ENCODE measurements at places on chromosomes 2 and 18. TPM values are rescaled to one million over a fixed set of nuclear protein-coding genes. Genes with fewer than 3 reads are reported as not detected.
A peak's percentile ranks its signal among the peaks of the same experiment; 100 is the strongest.

GRCh38 chr18:12554796-12555388 lies 103.0 kb downstream of the SPIRE1 start:
- no peaks in the 10 kb centered on the region for H3K36me3 ChIP-seq
- no peak for DNase-seq
- no peak overlapping the region for H3K4me3 ChIP-seq
- H3K27ac ChIP-seq, result no peak overlapping the region
- no peaks in the 10 kb centered on the region for H3K27me3 ChIP-seq
- no peaks in the 10 kb centered on the region for H3K4me1 ChIP-seq

DNA sequence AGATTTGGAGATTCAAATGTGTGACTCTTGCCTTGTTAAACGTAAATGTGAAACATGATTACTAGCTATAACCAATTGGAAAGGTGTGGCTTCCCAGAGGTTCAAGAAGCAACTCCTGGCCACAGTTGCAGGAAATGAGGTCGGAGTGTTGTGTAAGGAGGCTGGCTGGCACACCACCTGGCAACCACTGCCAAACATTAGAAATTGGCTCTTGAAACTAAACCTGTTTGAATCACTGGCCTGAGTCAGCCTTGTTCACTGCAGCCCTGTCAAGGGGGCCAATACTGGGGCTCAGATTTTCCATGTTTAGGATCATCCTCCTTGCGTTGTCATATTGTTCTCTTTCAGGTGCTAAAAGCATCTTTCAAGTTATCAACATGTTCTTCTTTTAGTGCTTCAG lies 206.3 kb downstream of the ARL6IP6 start:
- no peak overlapping the region for H3K4me3 ChIP-seq
- no peaks in the 10 kb centered on the region for H3K27me3 ChIP-seq

ITPRIPL1 gene
- 27.8 TPM for total RNA-seq

DNA sequence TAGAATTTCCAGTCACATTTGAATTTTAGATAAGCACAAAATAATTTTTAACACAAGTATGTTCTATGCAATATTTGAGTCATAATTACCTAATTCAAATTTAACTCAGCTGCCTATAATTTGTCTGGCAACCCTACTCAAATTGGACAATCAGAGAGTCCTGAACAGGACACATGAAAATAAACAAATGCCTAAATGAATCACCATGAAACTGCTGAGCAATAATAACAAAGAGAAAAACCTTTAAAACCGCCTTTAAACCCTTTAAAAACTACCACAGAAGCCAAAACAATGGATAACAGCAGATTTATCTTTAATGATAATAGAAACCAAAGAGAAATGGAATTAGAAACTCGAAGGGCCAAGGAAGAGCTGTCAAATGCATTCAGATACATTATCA lies 39.5 kb downstream of the ARL4C start:
- H3K36me3 ChIP-seq, result no peaks in the 10 kb centered on the region
- peaks cover 72% of the 10 kb centered on the region for H3K4me1 ChIP-seq
- DNase-seq, result no peak
- no peaks in the 10 kb centered on the region for H3K27me3 ChIP-seq
- no peak overlapping the region for H3K27ac ChIP-seq
- H3K4me3 ChIP-seq, result no peak overlapping the region

CXCR4 gene
- 2,224 TPM for total RNA-seq

DNA sequence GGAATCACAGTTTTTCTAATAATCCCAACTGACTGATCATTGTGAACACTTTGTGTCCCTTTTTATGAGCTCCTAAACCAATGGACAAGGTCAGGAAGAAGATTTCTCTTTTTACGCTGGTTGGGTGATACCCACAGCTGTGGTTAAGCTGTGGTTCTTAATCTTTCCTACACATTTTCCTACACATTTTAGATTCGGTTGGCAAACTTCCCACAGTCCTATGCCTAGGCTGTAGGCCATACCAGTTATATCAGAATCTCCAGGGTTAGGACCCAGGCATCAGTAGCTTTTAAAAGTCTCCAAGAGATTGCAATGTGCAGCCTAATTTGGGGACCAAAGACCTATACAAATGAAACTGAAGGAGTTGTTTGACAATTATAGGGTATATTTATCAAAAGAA lies 203.0 kb downstream of the SP3 start:
- no peaks in the 10 kb centered on the region for H3K4me1 ChIP-seq
- no peaks in the 10 kb centered on the region for H3K27me3 ChIP-seq
- H3K4me3 ChIP-seq, result no peak overlapping the region
- no peaks in the 10 kb centered on the region for H3K36me3 ChIP-seq
- H3K27ac ChIP-seq, result no peak overlapping the region

EML6 gene
- 0.59 TPM for total RNA-seq

FAM117B gene
- total RNA-seq, result 17.8 TPM

- no peaks in the 10 kb centered on the region for H3K36me3 ChIP-seq
- H3K27me3 ChIP-seq, result no peaks in the 10 kb centered on the region
- H3K4me3 ChIP-seq, result no peak overlapping the region
Measured at GRCh38 chr2:238139196-238140039, 950 bp downstream of the KLHL30 start.

GRCh38 chr18:3453540-3454364 lies 3.8 kb downstream of the TGIF1 start:
- H3K27ac ChIP-seq, result peak overlapping the region; percentile 97
- DNase-seq, result peak; percentile 33
- peaks cover 2% of the 10 kb centered on the region for H3K36me3 ChIP-seq
- no peaks in the 10 kb centered on the region for H3K27me3 ChIP-seq
- peak overlapping the region; percentile 80 for H3K4me3 ChIP-seq
- peaks cover 61% of the 10 kb centered on the region for H3K4me1 ChIP-seq

ASXL2 gene
- 48.6 TPM for total RNA-seq

GRCh38 chr2:27959496-27959895 lies 69.0 kb downstream of the BABAM2 start:
- no peaks in the 10 kb centered on the region for H3K36me3 ChIP-seq
- no peak overlapping the region for H3K4me3 ChIP-seq
- no peaks in the 10 kb centered on the region for H3K27me3 ChIP-seq
- no peak overlapping the region for H3K27ac ChIP-seq
- H3K4me1 ChIP-seq, result peaks cover 13% of the 10 kb centered on the region

DNA sequence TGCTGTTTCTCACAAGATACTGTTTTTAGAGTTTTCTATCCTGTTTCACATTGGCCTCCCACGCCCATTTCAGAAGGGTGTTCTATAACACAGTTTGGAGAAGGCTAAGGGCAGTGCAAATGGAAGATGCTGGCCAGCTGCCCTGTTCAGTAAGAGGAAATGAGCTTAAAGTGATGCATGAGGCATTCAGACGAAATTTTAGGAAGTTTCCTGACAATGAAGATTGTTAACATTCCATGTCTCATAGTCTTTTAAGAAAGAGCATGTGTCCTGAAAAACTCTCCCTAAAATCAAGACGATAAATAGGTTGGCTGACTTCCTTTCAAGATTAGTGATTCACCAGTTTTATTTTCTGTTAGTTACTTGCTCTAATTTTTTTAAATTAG lies 484.2 kb upstream of the NRP2 start:
- no peaks in the 10 kb centered on the region for H3K27me3 ChIP-seq
- DNase-seq, result no peak
- no peak overlapping the region for H3K4me3 ChIP-seq

DNA sequence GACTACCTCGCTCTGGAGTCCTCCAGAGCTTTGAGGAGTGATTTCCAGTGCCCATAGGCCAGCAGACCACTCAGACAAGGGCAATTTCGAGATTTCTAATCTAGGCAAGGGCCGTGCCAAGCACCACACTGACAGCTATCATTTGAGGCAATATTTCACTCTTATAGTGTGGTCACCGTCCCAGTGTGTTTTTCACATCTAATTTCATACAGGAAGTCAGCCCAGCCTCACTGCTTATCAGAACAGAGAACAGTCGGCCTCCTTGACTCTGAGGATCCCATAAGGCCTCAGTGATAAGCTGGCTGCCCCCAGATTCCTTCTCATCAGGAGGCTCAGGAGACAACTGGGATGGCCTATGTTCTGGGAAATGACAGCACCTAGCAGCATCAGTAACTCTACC lies 581 bp downstream of the CAPN14 start:
- no peak overlapping the region for H3K4me3 ChIP-seq
- no peaks in the 10 kb centered on the region for H3K4me1 ChIP-seq
- H3K27me3 ChIP-seq, result no peaks in the 10 kb centered on the region

DNA sequence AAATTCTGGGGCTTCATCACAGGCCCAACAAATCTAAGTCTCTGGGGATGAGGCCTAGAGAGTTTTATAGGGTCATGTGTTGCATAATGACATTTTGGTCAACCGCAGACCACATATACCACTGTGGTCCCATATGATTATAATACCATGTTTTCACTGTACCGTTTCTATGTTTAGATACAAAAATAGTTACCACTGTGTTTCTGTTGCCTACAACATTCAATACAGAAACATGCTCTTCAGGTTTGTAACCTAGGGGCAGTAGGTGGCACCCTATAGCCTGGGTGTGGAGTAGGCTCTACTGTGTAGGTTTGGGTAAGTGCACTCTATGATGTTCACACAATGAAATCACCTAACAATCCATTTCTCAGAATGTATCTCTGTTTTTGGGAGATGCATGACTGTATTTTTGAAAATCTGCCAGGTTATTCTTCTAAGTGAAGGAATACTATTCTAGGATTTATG lies 485.2 kb downstream of the PTPRM start:
- no peaks in the 10 kb centered on the region for H3K4me1 ChIP-seq
- no peaks in the 10 kb centered on the region for H3K27me3 ChIP-seq
- H3K36me3 ChIP-seq, result no peaks in the 10 kb centered on the region
- no peak overlapping the region for H3K27ac ChIP-seq

CFAP65 gene
- not detected for total RNA-seq

- H3K27me3 ChIP-seq, result no peaks in the 10 kb centered on the region
- no peaks in the 10 kb centered on the region for H3K4me1 ChIP-seq
- H3K4me3 ChIP-seq, result no peak overlapping the region
- no peak for DNase-seq
Measured at GRCh38 chr2:234996069-234996940, 44.5 kb downstream of the SH3BP4 start.

FOXD4L1 gene
- total RNA-seq, result not detected

EGR4 gene
- total RNA-seq, result 0.69 TPM

GPAT2 gene
- 2.0 TPM for total RNA-seq

DNA sequence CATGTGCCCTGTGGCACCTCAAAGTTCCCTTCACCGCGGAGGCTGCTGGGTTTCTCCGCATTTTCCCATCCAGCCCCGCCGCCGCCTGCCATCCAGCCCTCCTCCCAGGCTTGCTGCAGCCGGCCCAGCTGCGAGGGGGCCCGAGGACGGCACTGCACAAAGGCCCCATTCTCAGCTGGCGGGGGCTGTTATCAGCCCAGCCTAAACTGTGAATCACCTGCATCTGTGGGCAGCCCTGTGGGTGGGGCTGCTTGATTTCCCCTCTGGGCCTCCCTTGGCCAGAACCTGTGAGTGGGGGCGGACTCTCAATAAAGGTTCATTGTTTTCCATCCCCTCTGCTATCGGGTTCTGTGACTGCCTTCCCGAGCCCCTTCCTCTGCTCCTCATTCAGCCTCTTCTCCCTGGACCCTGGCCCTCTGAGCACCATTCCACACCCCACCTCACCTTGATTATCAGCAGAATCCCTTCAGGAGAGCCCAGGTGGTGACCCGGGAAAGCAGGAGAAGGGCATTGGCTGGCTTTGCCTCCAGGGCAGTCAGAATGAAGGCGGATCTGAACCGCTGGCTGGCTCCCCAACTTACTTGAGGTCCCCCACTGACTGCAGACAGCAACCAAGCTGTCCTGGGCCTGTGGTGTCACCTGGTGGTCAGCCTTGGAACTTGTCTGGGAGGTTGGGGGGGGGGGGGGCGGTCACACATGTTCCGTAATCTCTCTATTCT lies 204.5 kb downstream of the ZFP36L2 start:
- no peak overlapping the region for H3K27ac ChIP-seq
- H3K27me3 ChIP-seq, result no peaks in the 10 kb centered on the region
- DNase-seq, result no peak
- no peaks in the 10 kb centered on the region for H3K36me3 ChIP-seq
- no peaks in the 10 kb centered on the region for H3K4me1 ChIP-seq
- H3K4me3 ChIP-seq, result no peak overlapping the region

GRCh38 chr2:42298132-42298531 lies 62.9 kb downstream of the COX7A2L start:
- no peak for DNase-seq
- peaks cover 47% of the 10 kb centered on the region for H3K36me3 ChIP-seq
- peak overlapping the region; percentile 68 for H3K4me3 ChIP-seq
- H3K27me3 ChIP-seq, result no peaks in the 10 kb centered on the region
- peak overlapping the region; percentile 60 for H3K27ac ChIP-seq

- no peak for DNase-seq
- H3K27me3 ChIP-seq, result no peaks in the 10 kb centered on the region
- no peaks in the 10 kb centered on the region for H3K36me3 ChIP-seq
Measured at GRCh38 chr2:76763276-76763675, 758.9 kb downstream of the LRRTM4 start.

- no peaks in the 10 kb centered on the region for H3K27me3 ChIP-seq
- no peak overlapping the region for H3K4me3 ChIP-seq
- H3K36me3 ChIP-seq, result no peaks in the 10 kb centered on the region
- no peaks in the 10 kb centered on the region for H3K4me1 ChIP-seq
- no peak for DNase-seq
Measured at GRCh38 chr2:30457296-30457695, 10.2 kb downstream of the LCLAT1 start.

- H3K36me3 ChIP-seq, result no peaks in the 10 kb centered on the region
- peak overlapping the region; percentile 78 for H3K4me3 ChIP-seq
- DNase-seq, result no peak
- H3K27ac ChIP-seq, result peak overlapping the region; percentile 90
Measured at GRCh38 chr18:62870643-62871042, 155.3 kb downstream of the PHLPP1 start.

- no peak overlapping the region for H3K4me3 ChIP-seq
- no peak overlapping the region for H3K27ac ChIP-seq
- no peaks in the 10 kb centered on the region for H3K36me3 ChIP-seq
Measured at GRCh38 chr2:137228566-137228965, 463.2 kb downstream of the THSD7B start.

TNFAIP6 gene
- total RNA-seq, result not detected

DNA sequence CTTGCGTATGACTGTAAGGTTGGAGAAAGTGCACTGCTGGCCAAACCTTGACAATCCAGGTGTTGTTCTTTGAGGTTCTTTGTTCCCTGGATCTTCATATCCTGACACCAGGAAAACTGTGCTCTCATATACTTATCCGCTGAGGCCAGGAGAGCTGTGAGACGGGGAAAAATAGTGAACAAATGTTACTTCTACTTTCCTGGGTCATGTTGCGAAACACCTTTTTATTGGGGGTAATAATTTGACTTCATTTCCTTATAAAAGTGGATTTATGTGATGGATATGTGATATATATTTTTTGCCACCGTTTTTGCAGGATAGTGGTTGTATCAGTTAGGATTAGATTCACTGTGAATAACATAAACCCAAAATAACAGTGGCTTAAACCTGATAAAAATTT lies 336.1 kb downstream of the OSR1 start:
- no peak for DNase-seq
- no peaks in the 10 kb centered on the region for H3K4me1 ChIP-seq
- H3K27ac ChIP-seq, result no peak overlapping the region
